ENCODE measurements at places on chromosomes 13 and 19.

- peak; percentile 68 for DNase-seq
These were observed 1.2 kb downstream of the S1PR5 start for GRCh38 chr19:10516064-10516385.

- DNase-seq, result no peak
These were observed 54.1 kb downstream of the WDFY2 start for GRCh38 chr13:51638216-51638871.

DNA sequence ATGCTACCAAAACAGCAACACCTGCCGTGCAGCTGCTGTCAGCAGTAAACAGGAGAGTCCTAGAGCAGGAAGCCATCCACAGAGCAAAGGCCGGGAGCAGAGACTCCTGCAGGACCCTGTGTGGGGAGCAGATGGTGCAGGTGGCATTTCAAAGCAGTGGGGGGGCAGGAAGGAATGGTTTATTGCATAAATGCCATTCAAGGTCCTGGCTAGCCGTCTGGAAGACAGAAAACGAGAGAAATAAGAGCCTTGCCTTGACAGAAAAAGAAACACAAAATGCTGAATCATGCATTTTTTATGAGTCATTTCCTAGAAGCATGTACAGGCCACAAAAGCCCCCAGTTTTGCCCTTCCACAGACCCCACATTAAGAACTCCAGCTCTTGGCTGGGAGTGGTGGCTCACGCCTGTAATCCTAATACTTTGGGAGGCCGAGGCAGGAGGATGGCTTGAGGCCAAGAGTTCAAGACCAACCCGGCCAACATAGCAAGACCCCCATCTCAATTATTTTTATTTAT lies 5.4 kb downstream of the RSPH6A start:
- no peak for DNase-seq

DNA sequence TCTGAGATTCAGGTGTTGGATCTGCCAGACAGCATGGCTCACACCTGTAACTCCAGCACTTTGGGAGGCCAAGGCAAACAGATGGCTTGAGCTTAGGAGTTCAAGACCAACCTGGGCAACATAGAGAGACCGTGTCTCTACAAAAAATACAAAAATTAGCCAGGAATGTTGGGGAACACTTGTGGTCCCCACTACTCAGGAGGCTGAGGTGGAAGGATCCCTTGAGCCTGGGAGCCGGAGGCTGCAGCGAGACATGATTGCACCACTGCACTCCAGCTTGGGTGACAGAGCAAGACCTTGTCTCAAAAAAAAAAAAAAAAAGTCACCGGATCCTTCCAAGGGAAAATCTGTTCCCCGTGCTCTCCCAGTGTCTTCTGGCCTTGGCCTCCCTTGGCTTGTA lies 109.2 kb downstream of the IRS2 start:
- DNase-seq, result no peak

DNA sequence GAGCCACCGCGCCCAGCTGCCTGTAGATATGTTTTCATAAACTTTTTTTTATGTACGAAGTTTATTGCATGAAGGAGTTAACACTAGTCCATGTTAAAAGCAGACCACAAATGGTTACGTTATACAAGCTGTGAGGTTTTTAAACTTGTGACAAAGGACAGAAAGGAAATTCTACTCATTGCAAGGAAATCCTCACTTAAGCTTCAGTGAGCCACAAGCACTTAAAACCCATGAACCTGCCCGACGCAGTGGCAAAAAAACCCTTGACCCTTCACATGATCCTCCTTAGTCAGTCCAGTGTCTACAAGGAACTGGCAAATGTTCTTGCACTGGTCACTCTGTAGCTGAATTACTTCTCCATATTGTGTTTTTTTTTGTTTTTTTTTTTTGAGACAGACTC lies 4.2 kb downstream of the MPND start:
- no peak for DNase-seq

DNA sequence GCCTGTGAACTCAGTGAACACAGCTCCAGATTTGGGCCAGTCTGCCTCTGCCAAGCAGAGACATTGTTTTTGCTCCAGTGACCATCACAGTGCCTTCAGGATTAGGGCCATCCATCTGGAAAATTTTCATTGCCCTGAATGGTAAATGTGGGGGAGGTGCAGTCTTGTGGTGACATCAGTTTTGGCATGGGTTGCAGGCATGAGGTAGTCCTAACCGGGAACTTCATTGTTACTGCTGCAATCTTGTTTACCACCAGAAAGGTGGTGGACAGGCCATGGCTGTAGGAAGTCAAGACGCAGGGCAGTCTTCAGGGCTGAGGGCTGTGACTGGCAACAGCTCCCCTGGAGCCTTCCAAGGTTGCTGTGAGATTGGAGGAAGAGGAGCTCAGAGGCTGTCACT lies 55.2 kb downstream of the SPATA13 start:
- no peak for DNase-seq

DNA sequence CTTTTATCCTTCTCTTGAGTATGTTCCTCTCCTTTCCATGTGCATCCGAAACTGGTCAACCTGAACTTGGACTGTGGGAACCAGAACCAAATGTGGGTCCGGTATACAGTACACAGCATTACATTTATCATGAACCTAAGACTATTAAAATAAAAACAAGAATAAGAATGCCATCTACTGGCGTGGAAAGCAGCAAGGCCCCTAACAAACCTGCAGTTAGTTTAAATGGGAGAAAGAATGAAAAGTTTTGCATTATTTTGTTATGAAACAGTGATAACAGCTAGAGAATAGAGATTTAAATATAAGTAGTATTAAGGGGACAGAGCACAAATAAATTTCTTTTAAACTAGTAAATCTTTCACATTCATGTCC lies 159.5 kb downstream of the RBM26 start:
- no peak for DNase-seq

- DNase-seq, result no peak
These were observed 30.7 kb downstream of the CEACAM1 start for GRCh38 chr19:42497492-42498168.

DNA sequence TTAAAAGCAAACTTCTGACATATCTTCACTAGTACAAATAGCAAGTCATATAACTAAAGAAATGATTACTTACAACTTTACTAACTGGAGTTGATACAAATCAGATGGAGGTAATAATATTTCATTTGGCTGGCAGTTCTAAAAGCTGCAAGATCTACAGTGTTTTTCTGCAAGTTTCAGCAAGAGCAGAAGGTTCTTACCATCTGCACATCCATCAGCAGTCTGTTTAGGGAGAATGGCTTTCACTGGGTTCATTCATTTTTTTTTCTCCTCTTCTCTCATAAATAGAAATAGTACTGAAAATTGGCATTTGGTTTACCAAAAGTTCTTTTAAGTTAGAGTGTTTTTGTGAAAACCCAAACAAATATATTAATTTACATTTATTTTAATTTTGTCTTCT lies 3.1 kb upstream of the SHISA2 start:
- DNase-seq, result no peak

DNA sequence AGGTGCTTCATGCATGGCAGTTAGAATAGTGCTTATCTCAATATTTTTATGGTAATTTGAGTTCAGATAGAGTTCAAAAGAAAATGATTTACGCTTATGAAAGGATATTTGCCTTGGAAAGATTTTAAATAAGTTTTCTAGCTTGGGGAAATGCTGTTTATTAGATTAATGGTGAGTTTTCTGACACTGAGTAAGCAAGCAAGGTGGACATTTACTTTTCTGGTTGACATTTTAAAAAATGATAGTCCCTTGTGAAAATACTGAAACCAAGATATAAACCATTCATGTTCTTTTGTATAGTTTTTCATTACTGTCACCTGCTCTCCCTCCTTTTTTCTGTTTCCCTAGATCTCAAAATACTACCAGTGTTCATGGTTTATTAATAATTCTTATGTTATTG lies 1034.8 kb upstream of the SPRY2 start:
- no peak for DNase-seq

GRCh38 chr13:80389073-80390038 lies 48.4 kb upstream of the SPRY2 start:
- no peak for DNase-seq

GRCh38 chr19:10113592-10113963 lies 2.1 kb downstream of the P2RY11 start:
- DNase-seq, result no peak

- no peak for DNase-seq
These were observed 6.2 kb downstream of the ZNF763 start for GRCh38 chr19:11971041-11971440.

GRCh38 chr13:49641801-49642291 lies 13.5 kb downstream of the ARL11 start:
- peak; percentile 65 for DNase-seq

DNA sequence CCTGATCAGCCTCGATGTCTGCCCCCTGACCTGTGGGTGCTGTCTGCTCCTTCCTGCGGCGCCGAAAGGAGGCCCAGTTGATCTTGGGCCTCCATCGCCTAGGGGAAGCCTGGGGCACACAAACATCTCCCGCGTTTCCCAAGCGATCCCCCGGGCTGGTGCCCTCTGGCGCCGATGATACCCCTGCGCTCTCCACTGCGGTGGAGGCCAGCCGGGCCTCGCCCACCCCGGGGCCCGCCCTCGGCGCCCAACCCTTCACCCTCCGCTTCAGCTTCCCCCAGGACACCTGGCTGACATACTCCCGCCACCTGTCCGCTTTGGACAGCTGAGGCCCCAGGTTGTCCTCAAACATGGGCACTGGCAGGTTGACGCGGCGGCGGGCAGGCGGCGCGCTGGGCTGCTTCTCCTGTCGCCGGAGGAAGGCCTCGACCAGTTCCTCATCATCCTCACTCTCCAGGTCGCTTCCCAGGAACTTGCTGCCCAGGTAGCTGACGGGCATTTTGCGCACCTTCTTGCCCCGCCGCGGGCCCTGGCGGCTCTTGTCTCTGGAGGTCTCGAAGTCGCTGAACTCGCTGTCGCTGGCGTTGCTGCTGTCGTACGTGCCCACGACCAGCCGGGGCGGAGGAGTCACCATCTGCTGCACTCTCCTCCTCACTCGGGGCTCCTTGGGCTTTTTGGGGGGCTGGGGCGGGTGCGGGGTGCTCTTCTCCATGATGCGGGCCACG lies 1.3 kb downstream of the CCDC8 start:
- no peak for DNase-seq
